ENCODE measurements at places on chromosomes 12 and 14. TPM values are rescaled to one million over a fixed set of nuclear protein-coding genes. Genes with fewer than 3 reads are reported as not detected.
A peak's percentile ranks its signal among the peaks of the same experiment; 100 is the strongest.

The ARID4A gene
- 38.0 TPM for total RNA-seq

The RNASE1 gene
- total RNA-seq, result 922 TPM

The CDKN1B gene
- total RNA-seq, result 63.5 TPM

The BLOC1S1 gene
- total RNA-seq, result 117 TPM

The SOAT2 gene
- total RNA-seq, result 0.99 TPM

The KRT8 gene
- total RNA-seq, result 130 TPM

The EIF2B1 gene
- 177 TPM for total RNA-seq

DNA sequence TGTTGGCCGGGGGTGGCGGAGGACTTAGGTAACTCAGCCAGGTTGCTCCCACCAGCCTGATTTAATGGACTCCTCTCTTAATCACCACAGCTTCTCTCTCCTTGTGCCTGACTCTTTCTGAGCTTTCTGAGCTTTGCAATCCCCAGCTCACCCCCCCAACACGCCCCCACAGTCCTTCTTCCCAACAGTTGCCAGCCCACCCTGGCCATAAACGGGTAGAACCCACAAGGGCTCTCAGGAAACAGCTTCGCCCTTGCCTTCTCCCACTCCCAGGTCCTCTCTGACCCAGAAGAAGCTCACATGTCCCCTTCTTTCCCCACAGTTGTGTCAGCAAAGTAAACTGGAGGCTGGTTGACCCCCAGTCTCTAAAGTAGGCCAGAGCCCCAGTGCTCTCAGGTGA, 32.9 kb downstream of the ZFP36L1 start:
- no peak overlapping the region for H3K4me3 ChIP-seq
- no peak for DNase-seq
- H3K27me3 ChIP-seq, result no peaks in the 10 kb centered on the region
- no peaks in the 10 kb centered on the region for H3K36me3 ChIP-seq

DNA sequence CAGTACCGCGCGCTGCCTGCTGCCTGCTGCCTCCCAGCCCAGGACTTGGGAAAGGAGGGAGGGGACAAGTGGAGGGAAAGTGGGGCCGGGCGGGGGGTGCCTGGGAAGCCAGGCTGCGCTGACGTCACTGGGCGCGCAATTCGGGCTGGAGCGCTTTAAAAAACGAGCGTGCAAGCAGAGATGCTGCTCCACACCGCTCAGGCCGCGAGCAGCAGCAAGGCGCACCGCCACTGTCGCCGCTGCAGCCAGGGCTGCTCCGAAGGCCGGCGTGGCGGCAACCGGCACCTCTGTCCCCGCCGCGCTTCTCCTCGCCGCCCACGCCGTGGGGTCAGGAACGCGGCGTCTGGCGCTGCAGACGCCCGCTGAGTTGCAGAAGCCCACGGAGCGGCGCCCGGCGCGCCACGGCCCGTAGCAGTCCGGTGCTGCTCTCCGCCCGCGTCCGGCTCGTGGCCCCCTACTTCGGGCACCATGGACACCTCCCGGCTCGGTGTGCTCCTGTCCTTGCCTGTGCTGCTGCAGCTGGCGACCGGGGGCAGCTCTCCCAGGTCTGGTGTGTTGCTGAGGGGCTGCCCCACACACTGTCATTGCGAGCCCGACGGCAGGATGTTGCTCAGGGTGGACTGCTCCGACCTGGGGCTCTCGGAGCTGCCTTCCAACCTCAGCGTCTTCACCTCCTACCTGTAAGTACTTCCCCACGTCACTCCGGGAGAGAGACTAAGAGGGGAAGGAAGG, at the start of gene LGR5:
TSS of gene LGR5 (plus strand) at position 186 of the 732 bp plus-strand sequence. CDS start at position 469, 283 bp downstream.
- H3K27ac ChIP-seq, result no peak within 1 kb of the TSS
- DNase-seq, result no peak
- peaks cover 10% of the 10 kb centered on the region for H3K4me1 ChIP-seq
- no peaks in the 10 kb centered on the region for H3K27me3 ChIP-seq
- peak within 1 kb of the TSS; percentile 79 for H3K4me3 ChIP-seq
- H3K36me3 ChIP-seq, result no peaks in the 10 kb centered on the region

DNA sequence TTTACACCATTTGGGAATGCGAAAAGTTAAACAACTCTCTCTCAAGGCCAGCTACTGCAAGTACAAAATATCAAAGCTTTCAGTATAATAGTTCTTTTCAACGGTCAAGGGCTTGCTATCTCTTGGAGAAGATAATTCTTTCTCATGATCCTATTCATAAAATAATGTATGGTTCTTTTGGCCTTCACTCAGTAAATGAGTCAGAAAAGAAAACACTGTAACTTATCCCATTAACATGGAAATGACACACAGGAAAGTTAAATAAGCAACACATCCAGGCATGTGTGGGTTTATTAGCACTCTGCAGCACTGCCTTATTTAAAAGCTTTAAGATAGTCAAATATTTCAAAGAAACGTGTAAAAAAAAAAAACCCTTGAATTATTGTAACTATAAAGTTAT, 36.9 kb downstream of the ZFC3H1 start:
- peaks cover 40% of the 10 kb centered on the region for H3K36me3 ChIP-seq
- H3K27ac ChIP-seq, result no peak overlapping the region
- H3K4me3 ChIP-seq, result no peak overlapping the region
- H3K27me3 ChIP-seq, result no peaks in the 10 kb centered on the region
- peaks cover 15% of the 10 kb centered on the region for H3K4me1 ChIP-seq

DNA sequence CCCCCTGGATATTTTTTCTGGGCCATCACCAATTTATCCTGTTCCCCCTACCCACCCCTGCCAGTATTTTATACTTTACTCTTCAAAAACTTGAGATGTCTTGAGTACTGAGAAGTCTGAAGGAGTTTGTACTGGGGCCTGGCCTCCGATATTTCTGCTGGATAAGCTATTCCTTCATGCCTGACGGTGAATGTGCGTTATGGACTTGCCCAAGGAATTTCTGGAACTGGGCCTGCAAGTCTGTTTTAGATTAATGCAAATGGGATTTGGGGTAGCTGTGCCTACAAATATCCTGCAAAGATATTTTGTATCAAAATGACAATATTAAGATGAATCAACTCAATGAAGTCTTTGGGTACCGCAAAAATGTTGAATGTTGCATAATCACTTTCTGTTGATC, at the start of gene PTCSC3:
TSS of gene PTCSC3 (minus strand) at position 199 of the 400 bp plus-strand sequence.
- H3K4me1 ChIP-seq, result no peaks in the 10 kb centered on the region
- H3K27me3 ChIP-seq, result no peaks in the 10 kb centered on the region
- no peak within 1 kb of the TSS for H3K4me3 ChIP-seq
- no peaks in the 10 kb centered on the region for H3K36me3 ChIP-seq

GRCh38 chr14:104473244-104473565, 106.4 kb upstream of the C14orf180 start:
- no peaks in the 10 kb centered on the region for H3K36me3 ChIP-seq
- no peak for DNase-seq
- no peak overlapping the region for H3K4me3 ChIP-seq
- no peaks in the 10 kb centered on the region for H3K27me3 ChIP-seq

DNA sequence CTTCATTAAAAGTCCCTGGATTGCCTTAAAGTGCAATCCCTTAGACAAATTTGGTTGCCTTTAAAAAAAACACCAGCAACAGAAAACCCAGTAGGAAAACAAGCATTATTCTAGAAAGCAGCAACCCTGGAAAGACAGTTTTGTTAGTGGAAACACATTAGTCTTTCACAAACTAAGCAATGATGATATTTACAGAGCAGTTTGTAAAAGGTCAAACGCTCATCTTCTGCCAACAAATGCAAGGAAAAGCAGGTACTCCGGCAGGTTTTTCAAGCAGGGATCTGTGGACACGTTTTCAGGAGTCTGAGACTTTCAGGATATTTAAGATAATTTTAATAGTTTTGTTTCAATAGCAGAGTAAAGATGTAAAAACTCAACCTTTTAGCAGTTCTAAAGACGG, 202.2 kb downstream of the EXOC5 start:
- H3K27ac ChIP-seq, result no peak overlapping the region
- H3K27me3 ChIP-seq, result no peaks in the 10 kb centered on the region
- no peaks in the 10 kb centered on the region for H3K4me1 ChIP-seq

GRCh38 chr14:28323951-28324741, 442.4 kb upstream of the FOXG1 start:
- no peak overlapping the region for H3K4me3 ChIP-seq
- no peaks in the 10 kb centered on the region for H3K27me3 ChIP-seq
- DNase-seq, result no peak
- H3K4me1 ChIP-seq, result no peaks in the 10 kb centered on the region
- H3K27ac ChIP-seq, result no peak overlapping the region

DNA sequence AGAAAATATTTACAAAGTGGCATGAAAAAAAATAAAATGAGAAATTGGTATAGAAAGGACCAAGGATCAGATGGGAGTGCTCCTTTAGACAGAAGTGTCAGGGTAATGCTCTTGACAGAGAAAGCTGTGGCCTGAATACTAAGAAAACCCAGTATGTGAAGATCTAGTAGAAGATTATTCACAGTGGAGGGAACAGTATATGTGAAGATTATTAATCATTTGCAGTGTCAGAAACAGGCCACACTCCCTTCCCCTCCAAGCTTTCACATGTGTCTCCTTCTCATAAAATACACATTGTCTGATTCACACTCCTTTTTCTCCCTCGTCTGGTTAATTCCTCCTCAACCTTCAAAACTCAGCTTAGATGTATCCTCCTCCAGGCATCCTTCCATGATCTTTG, 41.3 kb downstream of the CAPS2 start:
- H3K36me3 ChIP-seq, result no peaks in the 10 kb centered on the region
- DNase-seq, result no peak
- no peak overlapping the region for H3K27ac ChIP-seq
- no peak overlapping the region for H3K4me3 ChIP-seq
- no peaks in the 10 kb centered on the region for H3K4me1 ChIP-seq

- no peak overlapping the region for H3K27ac ChIP-seq
- DNase-seq, result no peak
- no peaks in the 10 kb centered on the region for H3K27me3 ChIP-seq
- no peaks in the 10 kb centered on the region for H3K4me1 ChIP-seq
- H3K36me3 ChIP-seq, result no peaks in the 10 kb centered on the region
Observed at GRCh38 chr14:67468378-67468730, 20.2 kb downstream of the TMEM229B start.

DNA sequence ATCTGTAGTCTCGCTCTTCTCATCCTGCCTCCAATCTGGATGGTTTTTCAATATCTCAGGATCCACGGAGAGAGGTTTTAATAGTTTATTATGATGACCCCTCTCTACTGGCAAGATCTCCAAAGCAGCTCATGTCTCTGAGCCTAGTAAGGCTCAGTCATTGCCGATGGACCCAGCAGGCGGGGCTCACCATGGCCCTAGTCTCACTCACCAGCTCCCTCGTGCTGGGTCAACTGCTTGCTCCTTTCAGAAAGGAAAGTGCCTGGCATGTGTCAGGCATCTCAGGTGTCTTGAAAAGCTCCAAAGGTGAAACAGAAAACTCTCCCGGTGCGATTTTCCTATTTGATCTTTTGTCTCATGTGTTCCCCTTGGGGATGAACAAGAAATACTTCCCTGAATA, 179.0 kb downstream of the CALM1 start:
- no peak for DNase-seq
- no peak overlapping the region for H3K27ac ChIP-seq
- no peak overlapping the region for H3K4me3 ChIP-seq
- no peaks in the 10 kb centered on the region for H3K4me1 ChIP-seq

- H3K4me3 ChIP-seq, result no peak overlapping the region
- no peak for DNase-seq
- no peak overlapping the region for H3K27ac ChIP-seq
- H3K36me3 ChIP-seq, result no peaks in the 10 kb centered on the region
- H3K4me1 ChIP-seq, result no peaks in the 10 kb centered on the region
- H3K27me3 ChIP-seq, result no peaks in the 10 kb centered on the region
Observed at GRCh38 chr14:99655521-99655920, 10.6 kb downstream of the HHIPL1 start.

GRCh38 chr12:14261096-14261495, 104.4 kb upstream of the ATF7IP start:
- no peaks in the 10 kb centered on the region for H3K27me3 ChIP-seq
- no peak for DNase-seq
- H3K4me1 ChIP-seq, result peaks cover 12% of the 10 kb centered on the region

DNA sequence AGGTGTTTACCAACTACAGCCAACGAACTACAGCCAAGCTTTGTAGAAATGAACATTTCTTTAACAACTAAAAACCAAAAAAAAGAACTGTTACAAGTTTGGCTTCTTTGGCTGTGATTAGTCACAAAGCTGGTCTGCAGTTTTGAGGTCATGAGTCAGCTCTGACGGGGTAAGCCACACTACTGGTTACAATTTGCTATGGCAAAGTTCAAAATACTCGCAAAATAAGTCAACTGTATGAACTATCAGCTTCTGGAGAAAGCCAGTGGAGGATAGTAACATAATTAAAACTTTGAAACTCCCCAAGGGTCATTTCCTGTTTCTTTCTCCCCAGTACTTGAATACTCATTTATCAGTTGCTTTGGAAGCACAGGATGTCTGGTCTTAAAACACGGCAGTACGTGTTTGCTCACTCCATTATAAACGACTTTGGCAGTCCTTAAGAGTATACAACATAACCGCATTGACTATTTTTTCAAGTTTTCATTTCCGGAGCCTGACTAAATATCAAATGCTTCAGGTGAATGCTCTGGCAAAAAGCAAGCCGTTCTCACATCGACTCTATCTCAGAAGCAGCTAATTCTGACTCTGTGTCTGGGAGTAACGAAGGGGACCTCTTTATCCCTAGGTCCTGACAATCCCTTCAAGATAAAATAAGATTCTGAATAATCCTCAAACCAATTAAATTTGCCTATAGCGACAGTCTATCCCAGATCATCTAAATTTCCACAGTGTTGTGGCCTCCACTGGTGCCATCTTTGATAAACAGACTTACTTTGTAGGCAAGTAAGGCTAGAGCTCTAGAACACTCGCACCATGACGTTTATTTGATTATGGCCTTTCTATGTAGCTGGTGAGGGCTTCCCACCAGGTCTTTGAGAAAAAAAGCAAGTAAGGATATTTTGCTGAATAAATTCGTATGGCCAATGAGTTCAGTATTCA, 10.6 kb downstream of the PHLDA1 start:
- DNase-seq, result no peak
- H3K27me3 ChIP-seq, result no peaks in the 10 kb centered on the region
- no peak overlapping the region for H3K4me3 ChIP-seq
- H3K27ac ChIP-seq, result peak overlapping the region; percentile 45

DNA sequence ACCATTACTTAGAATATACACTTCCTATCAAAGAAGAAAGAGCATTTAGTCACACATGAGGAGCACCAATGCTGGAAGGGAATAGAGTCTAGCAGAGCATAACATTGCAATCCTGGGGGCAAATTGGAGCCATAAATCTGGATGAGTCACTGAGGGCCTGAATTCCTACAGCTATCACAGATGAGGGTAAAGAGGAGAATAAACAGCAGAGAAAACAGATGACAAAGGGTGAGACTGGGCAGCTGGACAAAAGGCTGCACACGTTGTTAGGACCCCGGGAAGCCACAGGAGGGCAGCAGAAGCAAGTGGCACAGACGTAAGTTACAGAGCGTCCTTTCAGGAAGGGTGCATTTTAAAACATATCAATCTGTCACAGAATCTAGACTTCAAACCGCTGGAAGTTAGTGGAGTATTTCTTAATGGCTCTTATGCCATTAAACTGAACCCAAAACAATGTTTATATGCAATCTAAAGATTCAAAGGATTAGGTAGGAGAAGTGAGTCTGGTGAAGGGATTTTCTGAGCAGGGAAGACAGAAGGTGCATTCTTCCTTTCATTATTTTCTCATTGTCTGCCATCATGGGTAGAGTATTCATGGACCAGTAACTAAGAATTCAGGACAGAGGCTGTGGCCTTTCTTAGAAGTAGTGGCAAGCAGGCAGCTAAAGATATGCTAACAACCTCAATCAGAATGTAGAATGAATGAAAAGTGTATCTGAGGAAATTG, 159.8 kb upstream of the DAAM1 start:
- no peaks in the 10 kb centered on the region for H3K36me3 ChIP-seq
- no peaks in the 10 kb centered on the region for H3K4me1 ChIP-seq
- no peak overlapping the region for H3K4me3 ChIP-seq
- no peak overlapping the region for H3K27ac ChIP-seq

Data from thoracic aorta (tissue), 2 donors.